ENCODE measurements at places on chromosomes 7 and 10.
A peak's percentile ranks its signal among the peaks of the same experiment; 100 is the strongest.

DNA sequence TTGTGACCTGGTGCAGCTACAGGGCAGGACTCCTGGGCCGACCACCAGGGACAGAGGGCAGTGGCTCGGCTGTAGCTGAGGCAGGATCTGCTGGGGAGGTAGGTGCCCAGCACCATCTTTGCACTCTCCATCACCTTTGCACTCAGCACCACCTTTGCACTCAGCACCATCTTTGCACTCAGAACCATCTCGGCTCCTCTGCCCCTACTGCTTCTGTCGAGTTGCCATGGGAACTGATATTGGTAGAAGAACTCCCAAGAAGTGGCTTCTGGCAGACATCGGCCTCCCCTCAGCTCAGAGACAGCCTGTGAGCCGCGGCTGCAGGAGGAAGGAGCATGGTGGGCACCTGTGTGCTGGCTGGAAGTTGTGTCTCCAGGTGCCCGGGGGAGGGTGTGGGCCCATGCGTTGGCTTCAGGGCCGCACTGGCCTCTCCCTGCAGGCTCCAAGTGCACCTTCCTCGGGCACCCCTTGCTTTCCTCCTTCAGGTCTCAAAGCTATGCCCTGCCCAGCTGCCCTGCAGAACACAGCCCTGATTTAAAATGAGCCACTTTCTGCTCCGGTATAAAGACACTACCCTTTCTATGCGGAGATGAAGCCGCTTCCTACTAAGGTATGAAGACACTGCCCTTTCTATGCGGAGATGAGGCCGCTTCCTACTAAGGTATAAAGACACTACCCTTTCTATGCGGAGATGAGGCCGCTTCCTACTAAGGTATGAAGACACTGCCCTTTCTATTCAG lies 514.5 kb downstream of the PTPRN2 start:
- DNase-seq = no peak

GRCh38 chr10:111440501-111440900 lies 363.7 kb downstream of the ADRA2A start:
- DNase-seq = no peak

- no peak for DNase-seq
Measured at GRCh38 chr10:23479798-23480473, 41.1 kb downstream of the OTUD1 start.

DNA sequence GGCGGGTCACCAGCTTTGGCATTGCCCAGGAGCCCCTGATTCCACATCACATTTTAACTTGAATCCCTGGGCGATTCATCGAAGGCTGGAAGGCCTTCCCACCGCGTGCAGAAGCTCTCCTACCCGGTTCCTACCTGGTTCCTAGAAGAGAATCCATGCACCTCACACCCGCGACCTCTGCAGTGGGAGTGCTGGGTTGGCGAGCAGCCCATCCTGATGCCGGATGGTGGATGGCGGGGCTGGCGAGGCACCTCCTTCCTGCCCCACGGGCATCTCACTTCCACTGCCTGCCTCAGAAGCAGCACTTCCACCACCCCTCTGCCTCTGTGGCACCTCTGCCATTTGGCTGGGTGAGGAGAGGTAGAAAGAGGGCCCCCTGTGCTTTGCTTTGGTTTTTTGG lies 32.0 kb downstream of the NUB1 start:
- DNase-seq = no peak

- DNase-seq = no peak
Measured at GRCh38 chr7:85634951-85635350, 448.1 kb upstream of the SEMA3D start.

DNA sequence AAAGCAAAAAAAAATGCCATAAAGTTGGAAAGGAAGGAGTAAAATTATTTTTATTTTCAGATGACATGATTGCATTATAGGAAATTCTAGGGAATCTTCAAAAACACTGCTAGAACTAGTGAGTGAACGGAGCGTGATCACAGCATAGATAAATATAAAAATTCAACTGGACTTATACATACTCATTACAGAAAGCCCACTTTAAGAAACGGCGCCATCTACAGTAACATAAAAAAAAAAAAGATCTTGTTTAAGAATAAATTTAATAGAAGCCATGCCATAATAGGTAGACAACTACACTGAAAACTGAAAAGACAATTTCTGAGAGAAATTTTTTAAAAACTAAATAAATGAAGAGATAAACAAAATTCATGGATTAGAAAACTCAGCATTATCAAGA lies 623.1 kb upstream of the MGMT start:
- peak; percentile 46 for DNase-seq

DNA sequence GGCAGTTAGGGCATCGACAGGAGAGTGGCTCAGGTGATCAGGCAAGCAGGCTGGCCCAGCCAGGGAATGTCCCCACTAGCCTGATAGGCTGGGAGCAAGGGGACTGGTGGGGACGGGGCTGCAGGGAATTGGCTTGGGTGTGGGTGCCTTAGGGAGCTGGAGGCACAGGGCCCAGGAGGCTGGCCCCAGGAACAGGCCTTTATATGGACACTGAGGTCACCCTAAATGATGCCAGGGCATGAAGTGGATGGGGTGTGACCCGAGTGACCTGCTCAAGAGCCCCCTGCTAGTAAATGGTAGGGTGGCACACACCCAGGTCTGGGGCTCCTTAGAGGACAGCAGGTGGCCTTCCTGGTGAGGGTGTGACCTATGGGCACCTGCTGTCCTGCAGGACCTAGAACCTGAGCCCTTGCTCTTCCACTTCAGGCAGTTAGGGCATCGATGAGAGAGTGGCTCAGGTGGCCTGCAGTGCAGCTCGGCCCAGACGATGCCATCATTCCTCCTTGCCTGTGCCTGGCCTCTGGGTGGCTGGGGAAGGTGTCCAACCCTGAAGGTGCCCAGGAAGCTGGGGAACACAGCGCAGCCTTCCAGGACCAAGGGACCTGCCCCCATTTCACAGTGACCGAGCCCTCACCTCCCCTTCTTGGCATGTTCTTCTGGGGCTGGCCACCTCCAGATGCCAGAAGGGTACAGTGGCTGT lies 51.7 kb upstream of the LEP start:
- no peak for DNase-seq

DNA sequence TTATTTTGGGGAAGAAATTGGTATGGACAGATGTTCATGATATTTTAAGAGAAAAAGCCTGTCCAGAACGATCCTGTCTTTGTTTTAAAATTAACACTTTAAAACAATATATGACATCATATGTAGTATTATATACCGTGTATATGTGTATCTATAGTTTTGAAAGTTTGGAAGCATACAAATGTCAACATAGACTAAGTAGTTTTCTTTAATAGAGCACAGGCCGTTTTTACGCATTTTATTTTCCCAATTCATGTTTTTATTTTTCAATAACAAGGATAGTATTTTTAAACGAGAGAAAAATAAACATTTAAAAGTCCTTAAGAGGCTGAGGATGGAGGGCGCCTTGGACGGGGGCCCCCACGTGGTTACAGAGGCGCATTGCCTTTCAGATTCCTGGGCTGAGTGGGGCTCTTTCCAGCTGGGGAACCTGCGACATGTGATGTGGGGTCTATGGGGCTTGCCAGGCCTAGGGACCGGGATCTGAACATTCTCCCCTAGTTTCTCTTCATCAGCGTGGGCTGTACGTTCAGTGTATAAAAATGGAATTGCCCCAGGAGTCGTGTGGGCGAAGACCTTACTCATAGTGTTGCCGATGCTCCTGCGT lies 127.8 kb upstream of the ZNF746 start:
- peak; percentile 83 for DNase-seq

GRCh38 chr10:22294694-22295093 lies 21.5 kb upstream of the COMMD3 start:
- DNase-seq = no peak

GRCh38 chr10:48700071-48700470 lies 15.4 kb downstream of the WDFY4 start:
- DNase-seq = no peak

- DNase-seq = no peak
Measured at GRCh38 chr7:134988161-134988560, 1.9 kb downstream of the AGBL3 start.

GRCh38 chr7:27031289-27032172 lies 64.3 kb downstream of the HOXA1 start:
- no peak for DNase-seq

DNA sequence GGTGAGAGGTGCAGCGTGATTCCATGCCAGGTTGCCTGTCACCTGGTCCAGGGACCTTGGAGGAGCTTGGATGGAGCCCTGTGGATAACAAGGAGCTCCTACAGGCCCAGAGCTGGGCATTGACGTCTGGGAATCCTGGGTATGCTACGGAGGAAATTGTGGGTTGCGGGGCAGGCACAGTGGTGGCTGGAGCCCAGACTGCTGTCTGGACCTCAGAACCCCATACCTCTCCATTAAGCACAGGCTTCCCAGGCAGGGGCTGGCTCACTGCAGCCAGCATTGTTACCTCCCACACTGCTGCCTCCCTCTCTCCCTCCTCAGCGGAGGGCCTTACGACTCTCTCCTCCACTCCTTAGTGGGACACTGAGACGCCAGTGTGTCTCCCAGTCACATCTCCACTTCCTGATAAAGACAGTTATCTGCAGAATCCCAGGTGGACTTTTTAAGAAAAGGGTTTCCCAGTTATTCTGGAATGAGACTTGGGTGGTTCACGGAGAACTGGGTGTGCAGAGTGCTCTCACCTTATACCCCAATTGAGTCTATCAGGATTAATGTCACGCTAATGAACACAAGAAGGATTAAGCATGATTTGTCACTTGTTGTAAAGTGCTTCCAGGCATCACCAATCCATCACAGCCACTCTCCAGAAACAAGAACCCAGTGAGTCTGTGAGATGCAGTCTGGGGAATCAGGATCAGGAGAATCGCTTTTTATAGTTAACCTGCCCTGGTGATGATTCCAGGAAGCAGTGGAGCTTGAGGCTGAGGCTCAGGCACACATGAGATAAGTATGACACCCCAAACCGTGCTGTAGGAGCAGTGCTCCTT lies 309.4 kb downstream of the RPS24 start:
- DNase-seq = peak; percentile 51

DNA sequence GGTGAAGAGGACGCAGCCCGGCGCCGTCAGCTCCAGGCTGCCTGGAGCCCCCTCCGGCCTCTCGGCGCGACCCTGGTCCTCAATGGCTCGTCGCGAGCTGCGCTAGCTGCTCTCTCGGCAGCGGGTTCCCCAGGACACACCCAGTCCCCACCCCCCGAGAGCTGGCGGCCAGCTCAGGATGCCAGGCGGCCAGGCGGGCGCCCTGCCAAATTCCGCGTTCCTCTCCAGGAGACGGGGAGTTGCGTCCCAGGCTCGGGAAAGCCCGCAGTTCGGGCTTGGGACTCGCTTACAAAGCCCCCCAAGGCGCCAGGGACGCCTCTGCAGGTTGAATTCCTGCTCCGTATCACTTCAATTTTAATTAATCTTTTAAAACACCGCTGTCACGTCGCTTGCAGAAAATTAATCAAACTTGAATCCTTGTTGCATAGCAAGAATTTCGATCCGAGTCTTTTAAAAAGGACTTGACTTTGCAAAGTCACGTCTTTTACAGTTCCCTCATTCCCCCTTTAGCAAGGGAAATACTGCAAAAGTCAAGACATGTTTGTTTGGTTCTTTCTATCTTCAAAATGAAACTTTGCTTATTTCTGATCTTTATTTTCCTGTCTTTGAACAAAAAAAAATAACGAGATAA lies 28.2 kb downstream of the SKIDA1 start:
- DNase-seq = peak; percentile 94

DNA sequence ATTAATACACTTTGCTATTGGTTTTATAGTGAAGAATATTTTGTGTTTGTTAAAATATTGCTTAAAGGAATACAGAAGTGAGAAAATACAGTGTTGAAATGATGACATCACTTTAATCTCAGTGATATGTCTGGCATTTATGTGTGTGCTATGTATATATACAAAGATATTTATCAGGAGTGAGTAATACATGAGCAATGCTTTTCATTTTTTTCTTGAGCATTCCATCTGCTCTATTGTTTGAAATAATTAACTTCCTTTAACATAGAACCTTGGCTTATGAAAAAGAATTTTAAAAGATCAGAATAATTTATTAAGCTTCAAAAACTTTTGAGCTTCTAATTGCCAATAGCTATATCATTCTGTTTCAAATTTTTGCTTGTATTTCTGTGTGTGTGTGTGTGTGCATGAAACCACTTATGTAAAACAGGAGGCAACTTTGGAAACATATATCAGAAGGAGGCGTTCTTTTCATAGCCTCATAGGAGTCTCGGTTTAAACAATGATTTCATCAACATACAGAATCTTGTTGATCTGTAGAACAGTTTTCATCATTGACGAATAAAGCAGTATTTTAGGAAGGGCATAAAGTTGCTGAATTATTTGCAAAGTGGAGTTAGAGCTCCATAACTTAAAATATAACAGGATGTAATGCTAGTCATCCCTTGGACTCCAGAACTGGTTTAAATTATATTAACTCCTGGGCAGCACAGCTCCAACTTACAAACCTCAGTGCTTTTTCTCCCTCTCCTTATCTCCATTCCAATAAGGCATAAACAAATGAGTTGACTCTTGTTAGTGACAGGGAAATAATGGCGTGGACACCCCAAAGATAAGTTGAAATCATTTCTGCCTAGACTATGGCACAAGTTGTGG lies 228.4 kb upstream of the DGKB start:
- DNase-seq = peak; percentile 3

GRCh38 chr10:86079088-86079487 lies 287.5 kb downstream of the GRID1 start:
- no peak for DNase-seq

- no peak for DNase-seq
Measured at GRCh38 chr7:53800746-53801145, 741.4 kb upstream of the VSTM2A start.

DNA sequence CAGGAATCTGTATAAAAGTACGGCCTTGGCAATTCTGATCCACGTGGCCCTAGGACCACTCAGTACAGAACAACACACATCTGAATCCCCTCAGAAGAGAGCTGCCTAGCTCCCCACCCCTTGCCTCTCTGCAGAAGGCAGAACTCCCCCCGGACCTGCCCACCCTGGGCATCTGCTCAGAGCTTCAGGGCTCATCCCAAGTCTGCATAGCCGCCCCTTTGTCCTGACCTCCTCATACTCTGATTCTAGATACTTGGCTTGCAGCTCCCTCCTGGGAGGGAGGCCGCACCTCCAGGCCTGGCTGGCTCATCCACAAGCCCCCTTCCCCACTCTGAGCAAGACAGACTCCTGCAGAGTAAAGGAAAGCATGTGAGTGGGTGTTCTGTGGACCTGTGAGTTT lies 49.6 kb downstream of the GRID1 start:
- no peak for DNase-seq

DNA sequence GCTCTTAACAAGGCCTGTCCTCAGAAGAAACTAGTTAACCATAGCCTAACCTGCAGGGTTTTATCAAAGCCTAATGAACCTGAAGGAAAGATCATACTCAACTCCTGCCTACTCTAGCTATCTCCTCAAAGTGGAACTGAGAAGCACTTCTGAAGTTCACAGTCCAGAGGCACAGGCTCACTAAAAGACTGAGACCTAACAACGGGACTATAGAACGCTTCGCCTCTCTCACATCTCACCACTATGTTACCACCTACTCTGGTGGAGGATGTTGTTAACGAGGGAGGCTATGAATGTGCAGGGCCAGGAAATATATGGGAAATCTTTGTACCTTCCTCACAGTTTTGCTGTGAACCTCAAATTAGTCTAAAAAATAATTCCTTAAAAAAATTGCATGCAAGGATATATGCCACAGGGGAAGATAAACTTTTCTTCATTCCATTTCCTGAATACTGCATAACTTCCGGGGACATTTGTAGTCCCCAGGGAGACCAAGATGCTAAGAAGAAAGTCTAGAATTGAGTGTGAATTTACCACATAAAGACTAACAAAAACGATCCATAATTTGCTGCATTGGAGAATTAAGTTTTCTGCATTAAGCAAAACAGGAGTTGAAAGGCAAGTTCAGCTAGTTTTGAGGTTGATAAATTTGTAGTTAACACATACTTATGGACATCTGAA lies 21.6 kb downstream of the LIPJ start:
- DNase-seq = no peak

- DNase-seq = no peak
Measured at GRCh38 chr7:42978496-42978895, 46.3 kb downstream of the MRPL32 start.

GRCh38 chr7:4009211-4010060 lies 672.7 kb upstream of the FOXK1 start:
- no peak for DNase-seq
